Substantia nigra (tissue), 51 donors: ENCODE measurements at places on chromosomes 16 and 17.

GRCh38 chr17:17696882-17697633 lies 15.8 kb downstream of the RAI1 start:
- no peak for DNase-seq

DNA sequence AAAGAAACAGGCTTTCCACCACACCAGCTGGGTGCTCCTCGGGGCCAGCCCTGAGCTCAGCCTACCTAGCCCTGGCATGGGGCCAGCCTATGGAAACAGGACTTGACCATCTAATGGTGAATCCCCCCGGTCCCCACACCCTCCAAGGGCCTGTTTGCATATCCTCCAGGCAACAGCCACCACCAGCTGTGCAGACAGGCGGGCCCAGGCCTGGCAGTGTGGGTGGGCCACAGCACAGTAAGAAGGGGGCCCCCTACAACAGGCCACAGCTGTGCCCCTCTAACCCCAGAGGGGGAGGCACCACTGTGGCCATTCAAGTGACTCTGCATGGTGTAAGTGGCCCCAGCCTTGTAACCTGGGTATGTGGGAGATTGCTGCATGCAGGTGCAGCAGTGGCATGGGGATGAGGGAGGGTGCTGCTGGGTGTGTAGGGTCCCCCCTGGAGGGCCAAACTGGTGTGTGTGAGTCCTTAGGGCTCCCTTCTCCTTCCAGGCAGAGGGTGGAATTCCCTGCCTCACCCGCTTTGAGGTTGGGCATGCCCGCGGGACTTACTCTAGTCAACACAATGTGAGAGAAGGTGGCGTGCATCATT lies 148.2 kb downstream of the C16orf78 start:
- no peak for DNase-seq

- no peak for DNase-seq
Observed at GRCh38 chr16:24825696-24826095, 20.1 kb upstream of the SLC5A11 start.

- no peak for DNase-seq
Observed at GRCh38 chr16:51831595-51832367, 680.7 kb upstream of the SALL1 start.

- DNase-seq, result no peak
Observed at GRCh38 chr16:69325784-69326171, 4.6 kb downstream of the PDF start.

GRCh38 chr17:81811705-81812570 lies 8.0 kb downstream of the GCGR start:
- DNase-seq, result no peak
